ENCODE measurements at places on chromosomes 7 and 10.

DNA sequence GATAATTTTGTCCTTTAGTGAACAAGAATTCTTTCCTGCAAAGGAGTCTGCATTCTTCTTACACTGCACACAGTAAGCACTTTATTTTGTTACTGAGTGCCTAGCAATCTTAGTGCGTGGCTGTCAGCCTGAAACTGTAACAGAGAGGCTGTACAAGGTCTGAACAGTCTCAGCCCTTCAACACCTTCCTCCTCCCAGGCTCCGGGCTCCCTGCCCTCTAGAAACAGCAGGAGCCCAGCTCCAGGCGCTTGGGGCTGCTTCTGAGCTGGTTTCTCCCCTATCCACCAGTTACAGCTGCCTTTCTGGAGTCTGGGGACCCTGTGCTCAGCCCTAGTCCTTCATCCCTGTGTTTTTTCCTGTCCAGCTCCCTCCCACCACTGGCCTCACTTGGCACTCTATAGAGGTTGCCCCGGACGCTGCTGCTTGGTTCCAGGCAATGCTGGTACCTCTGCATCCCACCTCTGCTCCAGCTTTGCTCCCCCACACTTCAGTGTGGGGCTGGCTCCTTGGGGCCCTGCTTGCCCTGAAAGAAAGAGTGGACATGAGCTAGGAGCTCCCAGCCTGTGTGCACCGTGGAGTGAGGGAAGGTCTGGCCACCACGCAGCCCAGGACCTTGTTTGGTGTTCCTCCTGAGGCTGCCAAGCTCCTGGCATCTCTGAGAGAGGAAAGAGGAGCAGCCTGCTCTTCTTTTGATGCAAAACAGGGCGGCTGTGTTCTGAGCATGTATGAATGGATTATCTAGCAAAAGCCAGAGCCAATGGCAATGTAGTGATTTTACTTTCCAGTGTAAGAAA, 251.2 kb upstream of the GRB10 start:
- DNase-seq, result no peak

DNA sequence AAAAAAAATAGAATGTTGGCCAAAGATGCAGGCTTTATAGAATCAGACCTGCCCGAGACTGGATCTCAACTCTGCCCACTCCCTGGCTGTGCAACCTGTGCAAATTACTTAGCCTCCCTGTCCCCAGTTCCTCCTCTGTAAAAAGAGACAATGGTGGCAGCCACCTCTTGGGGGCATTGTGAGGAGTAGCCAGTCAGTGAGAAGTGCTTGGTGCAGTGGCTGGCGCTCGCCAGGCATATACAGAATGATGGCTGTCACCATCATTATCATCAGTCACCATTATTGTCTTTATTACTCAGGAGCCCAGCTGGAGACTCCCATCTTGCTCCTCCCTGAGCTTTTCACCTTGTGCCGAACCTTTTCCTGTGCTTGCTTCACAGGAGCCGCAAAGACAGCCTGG, 29.4 kb upstream of the TRIM8 start:
- no peak for DNase-seq

GRCh38 chr10:59557052-59557451, 152.6 kb downstream of the SLC16A9 start:
- DNase-seq, result no peak

DNA sequence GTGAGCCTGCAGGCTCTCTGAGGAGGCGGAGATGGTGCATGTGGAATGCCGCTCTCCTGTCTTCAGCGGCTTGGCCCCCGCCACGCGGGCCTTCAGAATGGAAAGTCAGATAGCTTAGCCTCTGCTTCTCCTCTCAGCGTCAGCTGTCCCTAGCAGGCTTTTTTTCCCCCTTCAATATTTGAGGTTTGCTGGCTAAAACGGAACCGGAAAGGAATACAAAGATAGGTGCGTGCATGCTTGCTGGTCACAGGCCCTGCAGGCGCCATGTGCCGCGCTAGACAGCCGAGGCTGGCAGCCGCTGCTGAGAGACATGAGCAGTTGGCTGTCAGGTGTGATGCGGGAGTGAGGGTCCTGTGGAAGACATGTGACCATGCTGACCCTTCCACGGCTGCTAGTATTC, 161.2 kb upstream of the COBL start:
- no peak for DNase-seq

GRCh38 chr10:5545011-5545410, 20.2 kb downstream of the CALML3 start:
- no peak for DNase-seq

- DNase-seq, result no peak
Measured at GRCh38 chr7:66313886-66314568, 108.9 kb downstream of the TPST1 start.

DNA sequence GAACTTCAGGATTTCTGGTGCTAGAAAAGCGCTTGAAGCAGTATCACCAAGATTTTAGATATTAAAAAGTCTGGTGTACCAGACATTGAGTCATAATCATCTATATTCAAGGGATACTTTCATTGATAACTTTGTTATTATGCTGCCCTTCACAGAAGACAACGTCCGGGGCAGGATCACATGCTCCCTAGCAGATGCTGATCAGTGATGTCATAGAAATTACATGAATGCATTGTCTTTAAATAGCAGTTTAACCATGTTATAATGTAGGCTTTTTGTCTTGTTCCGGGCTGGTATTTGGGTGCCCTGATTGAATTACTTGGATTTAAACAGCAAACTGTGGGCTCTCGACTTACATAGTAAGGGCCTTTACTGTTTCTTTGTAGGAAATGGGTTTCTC, 54.0 kb downstream of the VWA2 start:
- no peak for DNase-seq

GRCh38 chr10:100534726-100535125, 1.0 kb upstream of the HIF1AN start:
- DNase-seq, result no peak

- no peak for DNase-seq
Measured at GRCh38 chr7:80263821-80264220, 129.2 kb downstream of the GNAI1 start.

- no peak for DNase-seq
Measured at GRCh38 chr7:137172105-137172590, 171.4 kb downstream of the PTN start.

GRCh38 chr10:116044801-116045248, 228.2 kb downstream of the GFRA1 start:
- no peak for DNase-seq

DNA sequence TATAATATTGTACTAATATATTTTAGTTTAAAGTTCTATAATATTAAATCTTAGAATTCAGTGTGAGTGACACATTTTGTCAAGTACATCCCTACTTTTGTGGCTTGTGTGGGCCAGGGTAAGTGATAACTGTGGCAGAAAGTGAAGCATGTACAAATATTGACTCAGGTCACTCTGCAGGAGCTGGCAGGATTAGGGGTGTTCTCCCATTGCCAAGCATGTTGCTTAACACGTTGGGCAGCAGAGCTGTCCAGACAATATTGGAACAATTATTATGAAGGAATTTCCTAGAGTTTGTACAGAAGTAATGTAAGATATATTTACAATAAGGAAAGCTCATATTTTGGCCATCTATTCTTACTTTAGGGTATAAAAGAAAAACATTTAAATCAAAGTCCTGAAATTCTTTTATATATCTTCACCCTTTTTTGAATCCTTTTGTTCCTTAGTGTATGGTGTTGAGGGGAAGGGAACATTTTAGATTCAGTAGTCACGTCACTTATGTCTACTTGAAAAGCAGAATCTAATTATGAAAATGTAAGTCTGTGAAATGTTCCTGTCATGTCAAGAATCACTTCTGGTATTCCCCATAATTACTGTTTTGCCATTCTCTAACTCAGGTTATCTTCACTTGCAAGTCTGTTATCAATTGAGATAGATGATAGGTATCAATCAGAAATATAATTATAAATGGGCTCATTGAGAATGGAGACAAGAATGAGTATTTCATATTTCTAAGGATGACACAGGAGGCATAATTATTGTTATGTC, 4.0 kb downstream of the HDAC9 start:
- DNase-seq, result no peak

GRCh38 chr10:94059178-94059883, 65.6 kb downstream of the PLCE1 start:
- DNase-seq, result no peak

GRCh38 chr10:132145521-132146185, 41.1 kb upstream of the DPYSL4 start:
- no peak for DNase-seq

DNA sequence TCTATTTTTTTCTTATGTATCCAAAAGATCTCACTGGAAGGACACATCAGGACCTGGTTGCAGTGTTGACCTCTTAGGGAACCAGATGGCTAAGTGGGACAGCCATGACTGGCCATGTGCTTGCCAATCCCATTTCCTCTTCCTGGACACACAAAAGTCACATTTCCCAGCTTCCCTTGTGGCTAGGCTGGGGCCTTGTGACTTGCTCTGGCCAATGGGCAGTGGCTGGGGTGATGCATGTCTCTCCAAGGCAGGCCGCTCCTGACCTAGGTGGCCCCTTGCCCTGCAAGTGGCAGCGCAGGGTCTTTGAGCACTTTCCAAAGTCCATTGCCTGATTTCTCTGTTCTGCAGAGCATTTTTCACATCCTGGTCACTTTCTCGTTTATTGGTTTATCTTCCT, 41.7 kb upstream of the HSPA12A start:
- DNase-seq, result no peak

DNA sequence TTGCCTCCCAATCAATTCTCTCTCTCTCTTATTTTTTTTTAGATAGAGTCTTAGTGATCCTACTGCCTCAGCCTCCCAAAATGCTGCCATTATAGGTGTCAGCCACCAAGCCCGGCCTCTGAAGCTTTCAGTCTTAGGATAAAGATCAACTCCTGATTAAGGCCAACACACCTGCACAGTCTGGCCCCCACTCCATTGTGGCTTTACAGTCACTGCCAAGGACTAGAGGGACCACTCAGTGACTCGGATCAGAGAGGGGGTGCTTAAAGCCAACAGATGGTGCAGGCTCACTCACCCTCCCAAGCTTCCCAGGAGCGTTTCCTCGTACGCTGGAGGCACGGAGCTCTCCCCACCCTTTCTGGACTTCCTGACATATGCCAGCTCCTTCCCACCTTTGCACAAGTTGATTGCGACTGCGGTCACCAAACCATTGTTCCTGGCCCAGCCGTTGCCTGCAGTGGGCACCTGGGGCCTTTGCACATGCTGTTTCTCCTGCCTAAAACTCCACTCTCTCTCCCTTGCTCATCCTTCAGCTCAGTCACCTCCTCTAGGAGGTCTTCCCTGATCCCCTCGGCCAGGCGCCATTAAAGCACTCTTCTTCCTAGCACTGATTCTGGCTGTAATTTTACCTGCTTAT, 1.7 kb upstream of the CDH23 start:
- no peak for DNase-seq

GRCh38 chr10:17685233-17685840, 41.4 kb downstream of the STAM start:
- no peak for DNase-seq

DNA sequence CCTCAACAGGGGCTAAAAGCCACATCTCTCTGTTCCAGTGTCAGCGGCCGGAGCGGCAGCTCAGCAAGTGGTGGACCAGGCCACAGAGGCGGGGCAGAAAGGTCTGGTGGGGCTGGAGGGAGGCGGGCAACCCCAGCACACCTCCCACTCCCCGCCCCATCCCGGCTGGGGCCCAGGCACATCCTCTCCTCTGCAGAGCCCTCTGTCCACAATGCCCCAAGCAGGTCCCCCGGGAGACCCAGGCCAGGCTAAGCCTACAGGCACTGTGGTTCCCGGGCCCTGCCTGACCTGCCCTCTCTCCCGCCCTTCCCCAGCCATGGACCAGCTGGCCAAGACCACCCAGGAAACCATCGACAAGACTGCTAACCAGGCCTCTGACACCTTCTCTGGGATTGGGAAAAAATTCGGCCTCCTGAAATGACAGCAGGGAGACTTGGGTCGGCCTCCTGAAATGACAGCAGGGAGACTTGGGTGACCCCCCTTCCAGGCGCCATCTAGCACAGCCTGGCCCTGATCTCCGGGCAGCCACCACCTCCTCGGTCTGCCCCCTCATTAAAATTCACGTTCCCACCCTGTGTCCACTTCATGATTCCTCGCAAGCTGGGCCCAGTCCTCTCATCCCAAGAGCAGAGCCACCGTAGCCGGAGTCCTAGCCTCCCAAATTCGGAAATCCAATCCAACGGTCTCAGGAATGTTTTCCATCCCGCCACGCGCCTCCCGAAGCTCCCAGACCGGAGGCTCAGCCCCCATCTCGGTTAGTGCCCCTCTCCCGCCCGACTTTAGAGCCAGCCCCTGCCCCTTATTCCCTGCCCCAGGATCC, 2.1 kb downstream of the ADIRF start:
- DNase-seq, result no peak

GRCh38 chr7:70455925-70456324, 676.0 kb upstream of the GALNT17 start:
- DNase-seq, result no peak

GRCh38 chr10:70674560-70675495, 2.5 kb downstream of the ADAMTS14 start:
- no peak for DNase-seq

DNA sequence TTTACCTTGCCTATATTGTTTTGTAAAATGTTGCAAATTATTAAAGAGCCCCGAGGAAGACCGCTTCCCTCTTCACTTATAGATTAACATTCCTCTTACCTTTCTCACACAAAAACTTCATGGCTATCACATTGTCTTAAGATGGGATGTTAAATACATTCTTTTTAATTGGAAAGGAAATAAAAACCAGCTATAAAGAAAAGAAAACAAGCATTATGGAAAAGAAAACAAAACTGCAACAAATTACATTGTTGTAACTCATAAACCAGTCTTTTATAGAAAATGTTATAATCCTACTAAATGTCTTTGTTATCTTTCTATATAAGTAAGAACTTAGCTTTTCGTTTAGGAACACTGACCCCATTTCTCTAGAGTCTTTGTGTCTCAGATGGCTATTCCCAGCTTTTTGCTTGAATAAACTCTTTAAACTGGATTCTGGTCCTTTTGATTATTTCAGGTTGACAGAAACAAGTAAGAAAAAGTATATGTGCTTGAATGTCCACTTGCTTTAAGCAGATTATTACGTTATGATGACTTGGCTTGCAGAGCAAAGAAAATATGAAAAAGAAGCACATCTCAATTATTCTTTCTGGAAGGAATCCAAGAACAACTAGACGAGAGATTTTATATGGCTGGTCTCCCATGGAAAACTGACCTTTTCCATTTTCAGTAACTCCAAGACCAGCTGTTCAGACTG, 128.2 kb downstream of the AKR1D1 start:
- no peak for DNase-seq

- no peak for DNase-seq
Measured at GRCh38 chr7:150468241-150468640, 17.8 kb downstream of the GIMAP8 start.

GRCh38 chr7:157292770-157293412, 43.9 kb upstream of the DNAJB6 start:
- DNase-seq, result no peak

DNA sequence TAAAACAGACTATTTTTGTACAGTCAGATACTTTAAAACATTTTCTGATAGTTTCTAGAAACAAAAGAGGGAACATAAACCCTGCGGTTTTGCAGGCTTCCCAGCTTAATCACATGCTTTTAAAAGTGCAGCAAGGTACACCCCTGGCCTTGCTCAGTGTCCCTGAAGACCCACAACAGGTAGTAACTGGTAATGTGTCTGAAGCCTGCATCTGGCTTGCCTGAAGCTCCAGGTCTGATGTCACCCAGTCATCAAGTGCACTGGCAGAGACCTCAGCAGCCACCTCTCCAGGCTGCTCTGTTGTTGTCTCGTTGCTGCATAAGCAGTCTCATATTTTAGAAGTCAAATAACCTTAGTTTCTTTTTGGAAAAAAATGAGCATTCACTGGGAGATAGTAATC, 376.1 kb upstream of the MTPN start:
- no peak for DNase-seq

- no peak for DNase-seq
Measured at GRCh38 chr7:35649711-35650110, 45.2 kb downstream of the HERPUD2 start.

Data from CD4-positive, alpha-beta T cell treated with Interleukin-15 for 4 hours (primary cell).